ENCODE measurements at places on chromosomes 4 and X.

GRCh38 chr4:120939693-120940092 is 17.2 kb upstream of the PRDM5 start:
- no peak for DNase-seq

DNA sequence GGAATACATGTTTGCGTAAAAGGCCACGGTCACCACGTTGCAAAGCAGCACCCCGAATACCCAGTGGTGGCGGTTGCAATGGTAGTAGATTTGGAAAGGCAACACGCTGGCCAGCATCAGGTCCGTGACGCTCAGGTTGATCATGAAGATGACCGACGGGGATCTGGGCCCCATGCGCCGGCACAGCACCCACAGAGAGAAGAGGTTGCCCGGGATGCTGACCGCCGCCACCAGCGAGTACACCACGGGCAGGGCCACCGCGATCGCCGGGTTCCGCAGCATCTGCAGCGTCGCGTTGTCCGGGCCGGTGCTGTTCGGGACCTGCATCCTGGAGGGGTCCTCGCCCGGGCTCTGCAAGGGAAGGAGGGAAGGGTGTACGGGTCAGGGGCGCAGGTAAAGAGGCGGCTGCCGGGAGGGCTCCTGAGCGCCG is 13.5 kb upstream of the ASMTL start:
- no peak for DNase-seq

DNA sequence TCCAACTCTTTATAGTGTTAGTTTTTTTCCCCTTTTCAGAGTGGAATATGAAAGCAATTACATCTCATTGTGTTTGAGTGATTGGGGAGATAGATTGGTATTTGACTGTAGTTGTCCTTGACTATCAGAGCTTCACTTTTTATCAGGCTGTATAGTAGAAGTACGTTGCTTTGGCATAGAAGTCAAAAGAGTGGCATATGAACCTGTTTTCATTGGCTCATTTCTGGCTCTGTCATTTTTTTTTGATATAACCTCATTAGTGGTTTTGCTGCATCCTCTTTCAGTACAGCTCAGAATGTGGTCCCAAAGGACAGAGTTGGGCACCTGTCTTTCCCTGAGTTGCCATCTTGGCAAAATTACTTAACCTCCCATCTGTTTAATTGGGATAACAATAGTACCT is 1.4 kb downstream of the TMA16 start:
- no peak for DNase-seq

GRCh38 chrX:38649674-38650647 is 88.6 kb downstream of the TSPAN7 start:
- DNase-seq = no peak

DNA sequence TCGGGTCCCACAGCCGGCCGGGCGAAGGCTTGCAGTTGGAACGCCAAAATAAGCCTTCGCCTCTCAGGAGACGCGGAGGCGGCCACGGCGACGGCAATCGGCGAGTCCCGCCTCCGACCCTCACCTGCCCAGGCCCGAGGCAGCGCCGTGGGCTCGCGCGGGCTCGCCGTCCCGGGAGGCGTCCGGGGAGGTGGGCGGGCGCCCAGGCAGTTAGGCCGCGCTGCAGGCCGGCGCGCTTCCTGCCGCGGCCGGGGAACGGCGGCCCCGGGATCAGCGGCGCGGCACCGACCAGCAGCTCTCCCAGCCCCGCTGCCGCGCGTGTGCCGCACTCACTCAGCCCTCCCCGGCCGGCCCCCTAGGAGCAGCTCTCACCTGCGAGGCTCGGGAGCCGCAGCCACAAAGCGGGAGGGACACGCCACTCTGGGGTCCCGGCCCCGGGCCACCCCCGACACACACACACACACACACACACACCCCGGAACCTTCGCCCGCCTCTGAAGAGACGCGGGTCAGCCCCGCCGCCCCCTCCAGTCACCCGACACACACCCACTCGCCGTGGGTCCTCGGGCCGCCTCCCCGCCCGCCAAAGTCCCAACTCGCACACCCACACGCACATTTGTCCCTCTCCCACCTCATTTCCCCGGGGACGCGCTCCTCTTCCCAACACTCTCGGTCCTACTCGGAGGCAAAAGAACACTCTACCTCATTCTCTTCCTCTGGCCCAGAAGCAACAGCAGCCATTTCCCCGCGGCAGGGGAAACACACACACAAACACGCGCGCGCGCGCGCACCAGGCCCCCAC is at the start of gene CNOT6L:
Gene CNOT6L, minus strand, starts transcription at position 767 of the 802 bp plus-strand sequence. Its CDS starts 60 bp downstream, at position 707.
- peak; percentile 53 for DNase-seq

DNA sequence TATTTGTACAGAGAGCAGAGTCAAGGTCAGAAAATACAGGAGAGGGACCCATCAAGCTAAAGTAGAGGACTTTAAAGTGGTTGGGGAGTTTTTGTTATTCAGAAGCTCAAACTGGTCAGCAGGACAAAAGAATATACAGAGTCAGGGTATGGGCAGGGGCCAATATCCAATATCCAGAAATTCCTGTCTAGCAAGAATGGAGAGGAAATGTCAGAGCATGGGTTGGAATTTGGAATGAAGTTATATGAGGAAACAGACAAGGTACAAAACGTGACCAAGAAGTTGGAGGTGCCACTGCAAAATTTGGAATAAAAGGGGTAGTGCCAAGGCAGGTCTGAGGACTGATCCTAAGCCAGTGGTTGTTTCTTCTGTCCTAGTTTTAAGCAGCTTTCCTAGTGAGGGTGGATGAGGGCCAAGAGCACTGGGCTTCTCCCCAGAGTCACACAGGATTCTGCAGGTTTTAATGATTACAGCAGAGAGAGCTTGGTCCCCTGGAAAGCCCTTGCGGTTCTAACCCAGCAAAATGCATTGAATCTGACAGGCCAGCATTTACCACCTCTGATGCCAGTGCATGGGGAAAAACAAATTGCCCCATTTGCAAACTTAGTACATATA is 304.7 kb upstream of the FTHL17 start:
- no peak for DNase-seq

- DNase-seq = no peak
These were observed 23.0 kb downstream of the SNX25 start for GRCh38 chr4:185232370-185232769.

- DNase-seq = no peak
These were observed 830 bp upstream of the SHROOM2 start for GRCh38 chrX:9785254-9785943.

- DNase-seq = no peak
These were observed 168.9 kb upstream of the INTU start for GRCh38 chr4:127463883-127464282.

GRCh38 chr4:31877429-31877828 is 1157.3 kb downstream of the PCDH7 start:
- no peak for DNase-seq

GRCh38 chr4:30258949-30259348 is 461.2 kb upstream of the PCDH7 start:
- no peak for DNase-seq

All from AG08395 (cell line).